ENCODE measurements at places on chromosomes 16 and 17.

GRCh38 chr17:70523426-70523825 is 354.1 kb downstream of the KCNJ2 start:
- DNase-seq: no peak

DNA sequence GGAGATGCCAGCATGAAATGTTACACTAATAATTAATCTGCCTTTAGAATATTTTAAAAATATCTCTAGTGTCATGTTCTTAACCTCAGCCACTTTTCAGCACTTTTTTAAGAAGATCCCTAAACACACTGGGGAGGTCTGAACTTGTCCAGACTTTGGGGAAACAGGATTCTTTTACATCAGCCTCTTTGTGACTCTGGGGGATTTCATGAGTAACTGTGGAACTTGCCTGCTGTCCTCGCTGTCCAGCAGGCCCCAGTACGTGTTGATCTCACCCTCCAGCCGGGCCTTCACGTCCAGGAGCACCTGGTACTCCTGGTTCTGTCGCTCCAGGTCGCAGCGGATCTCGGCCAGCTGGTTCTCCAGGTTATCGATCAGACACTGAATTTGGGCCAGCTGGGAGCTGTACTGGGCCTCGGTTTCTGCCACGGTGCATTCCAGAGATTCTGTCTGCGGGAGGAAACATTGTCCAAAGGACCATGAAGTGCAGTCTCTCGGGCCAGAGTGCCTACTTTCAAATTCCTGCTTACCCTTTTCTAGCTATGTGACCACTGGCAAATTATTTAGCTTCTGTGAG is 5.5 kb downstream of the KRT40 start:
- DNase-seq: no peak

DNA sequence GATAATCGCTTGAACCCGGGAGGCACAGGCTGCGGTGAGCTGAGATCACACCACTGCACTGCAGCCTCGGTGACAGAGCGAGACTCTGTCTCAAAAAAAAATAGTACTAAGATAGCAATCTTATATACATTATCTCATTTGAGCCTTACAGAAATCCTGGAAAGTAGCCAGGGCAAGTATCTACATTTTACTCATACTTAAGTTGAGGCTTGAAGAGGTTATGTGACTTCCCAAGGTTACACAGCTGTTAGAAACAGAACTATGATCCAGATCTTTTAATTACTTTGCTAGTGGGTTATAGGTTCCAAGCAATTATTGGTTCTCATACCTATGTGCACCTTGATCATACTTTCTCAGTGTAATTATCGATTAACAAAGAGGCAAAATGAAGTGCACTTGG is 15.4 kb downstream of the C17orf78 start:
- DNase-seq: no peak

- no peak for DNase-seq
These were observed 61.8 kb downstream of the SMG6 start for GRCh38 chr17:2241823-2242222.

GRCh38 chr16:66886914-66887313 is 6.6 kb downstream of the PDP2 start:
- no peak for DNase-seq

DNA sequence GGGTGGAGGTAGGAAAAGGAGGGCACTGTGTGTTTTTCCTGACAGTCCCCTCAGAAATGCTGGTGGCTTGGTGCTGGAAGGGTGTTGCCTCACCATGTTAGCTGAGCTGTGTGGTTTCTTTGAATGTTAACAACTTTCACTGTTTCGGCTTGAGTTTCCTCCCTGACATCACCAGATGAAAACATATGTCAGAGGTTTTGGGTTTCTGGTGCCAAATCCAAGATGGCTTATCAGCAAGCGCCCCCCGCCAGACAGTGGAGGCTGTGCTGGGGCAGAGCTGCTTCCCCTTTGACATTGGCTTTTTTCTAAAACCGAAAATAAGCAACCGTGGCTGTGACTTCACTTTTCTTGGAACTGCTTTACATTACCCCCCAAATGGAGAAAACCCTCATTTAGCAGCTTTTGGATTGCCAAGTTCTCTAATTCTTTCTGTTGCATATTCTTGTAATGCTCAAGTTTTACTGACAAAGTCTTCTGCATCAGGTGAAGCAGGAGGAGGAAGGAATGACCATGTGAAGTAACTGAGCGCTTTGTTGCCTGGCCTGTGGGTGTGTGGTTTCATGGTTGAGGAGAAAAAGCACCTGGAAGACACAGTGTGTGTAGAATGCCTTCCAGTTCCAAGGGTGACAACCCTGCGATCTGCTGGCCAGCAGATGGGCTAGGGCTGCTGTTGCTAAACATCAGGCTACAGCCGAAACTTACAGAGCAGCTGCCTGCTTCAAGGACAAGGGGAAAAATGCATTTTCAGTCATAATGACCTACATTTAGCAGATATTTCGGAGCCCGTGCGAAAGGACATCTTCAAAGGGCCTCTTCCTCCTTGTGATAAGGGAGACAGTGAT is 9.7 kb downstream of the RMI2 start:
- DNase-seq: peak; percentile 42

DNA sequence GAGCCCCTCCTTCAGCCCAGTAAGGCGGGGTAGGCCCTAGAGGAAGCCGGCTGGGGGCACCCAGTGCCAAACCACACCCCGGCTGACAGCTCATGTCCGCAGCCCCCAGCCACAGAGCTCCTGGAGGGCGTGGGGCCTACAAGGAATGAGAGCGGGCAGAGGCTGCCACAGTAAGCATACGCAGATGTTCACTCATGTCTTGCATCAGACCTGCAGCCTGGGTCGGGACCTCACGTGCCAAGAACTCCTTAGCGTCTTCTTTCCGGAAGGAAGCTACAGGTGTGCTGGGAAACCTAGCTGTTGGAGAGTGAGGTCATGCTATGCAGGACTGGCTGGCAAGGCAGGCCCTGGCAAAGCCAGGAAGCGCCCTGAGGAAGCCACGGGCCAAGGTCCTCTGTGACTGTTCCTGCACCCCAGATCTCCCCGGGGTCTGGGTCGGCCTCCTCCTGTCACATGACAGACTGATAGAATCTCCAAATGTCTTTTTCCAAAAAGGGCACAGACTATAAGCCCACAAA is 1.6 kb downstream of the ZNF598 start:
- DNase-seq: no peak

DNA sequence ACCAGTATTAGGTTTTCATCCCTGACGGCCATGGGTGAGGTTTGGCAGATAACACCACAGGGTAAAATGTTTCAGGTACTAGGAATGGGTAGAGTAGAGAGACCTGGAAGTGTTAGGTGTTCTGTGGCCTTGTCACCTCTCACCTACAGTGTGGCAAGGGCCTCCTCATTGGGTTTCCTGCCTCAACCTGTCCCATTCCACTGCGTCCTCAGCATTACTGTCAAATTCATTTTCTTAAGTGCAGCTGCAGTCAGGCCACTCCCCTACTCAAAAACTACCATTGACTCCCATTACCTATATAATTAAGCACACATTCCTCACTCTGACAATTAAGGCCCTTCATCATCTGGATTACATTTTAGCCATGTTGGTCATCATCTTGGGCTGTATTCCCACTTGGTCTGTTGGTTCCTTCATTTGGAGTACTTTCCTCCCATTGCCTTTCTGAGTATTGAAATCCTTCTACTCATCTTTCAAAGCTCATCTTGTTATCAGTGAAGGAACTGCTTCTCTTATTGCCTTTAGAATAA is 64.5 kb downstream of the NUP88 start:
- no peak for DNase-seq

DNA sequence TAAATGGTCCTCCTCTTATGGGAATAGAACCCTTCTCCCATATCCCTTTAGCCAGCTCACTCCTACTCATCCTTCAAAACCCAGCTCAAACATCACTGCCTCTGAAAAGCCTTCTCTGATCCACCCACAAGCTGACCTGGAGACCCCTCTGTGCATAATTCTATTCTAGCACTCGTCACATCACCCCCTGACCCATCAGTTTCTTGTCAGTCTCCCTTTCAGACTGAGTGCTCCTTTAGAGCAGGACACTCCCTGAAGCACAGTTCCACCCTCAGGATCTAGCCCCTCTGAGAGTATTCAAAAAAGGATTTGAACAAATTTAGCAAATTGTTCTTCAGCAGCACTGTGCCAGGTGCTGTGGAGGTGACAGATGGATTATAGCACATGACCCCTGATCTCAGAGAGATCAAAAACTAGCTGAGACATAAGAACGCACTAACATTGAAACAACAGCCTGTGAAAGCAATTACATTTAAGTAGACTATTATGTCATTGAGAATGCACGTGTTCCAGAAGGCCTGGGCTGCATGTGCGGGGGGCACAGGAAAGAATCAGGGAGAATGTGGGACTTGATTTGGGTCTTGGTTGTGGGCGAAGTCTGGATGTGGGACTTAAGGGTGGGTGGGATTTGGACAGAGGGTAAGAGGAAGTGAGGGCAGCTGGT is 43.5 kb downstream of the MRPS23 start:
- DNase-seq: no peak

- DNase-seq: no peak
These were observed 723.4 kb downstream of the MAF start for GRCh38 chr16:78877114-78877655.

GRCh38 chr17:65456368-65457151 is 104.9 kb downstream of the AXIN2 start:
- no peak for DNase-seq

- no peak for DNase-seq
These were observed 91.8 kb downstream of the YPEL2 start for GRCh38 chr17:59423137-59423724.

DNA sequence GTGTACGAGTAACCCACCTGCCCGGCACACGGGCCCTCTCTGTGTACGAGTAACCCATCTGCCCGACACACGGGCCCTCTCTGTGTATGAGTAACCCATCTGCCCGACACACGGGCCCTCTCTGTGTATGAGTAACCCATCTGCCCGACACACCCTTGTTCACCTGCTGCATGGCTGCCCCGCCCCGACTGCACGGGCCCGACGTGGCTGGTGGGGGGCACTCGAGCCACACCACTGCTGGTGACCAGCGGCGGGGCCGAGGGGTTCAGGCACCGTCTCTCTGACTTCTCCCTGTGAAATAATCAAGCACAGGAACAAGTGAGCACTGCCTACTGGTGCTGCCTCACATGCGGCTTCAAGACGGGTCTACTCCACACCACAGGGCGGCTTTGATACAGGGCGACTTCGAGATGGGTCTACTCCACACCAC is 22.1 kb downstream of the MAP1LC3B start:
- DNase-seq: no peak

GRCh38 chr17:43713494-43714162 is 45.0 kb downstream of the SOST start:
- no peak for DNase-seq

- DNase-seq: no peak
These were observed 3.2 kb downstream of the ANKRD13B start for GRCh38 chr17:29595943-29596774.

DNA sequence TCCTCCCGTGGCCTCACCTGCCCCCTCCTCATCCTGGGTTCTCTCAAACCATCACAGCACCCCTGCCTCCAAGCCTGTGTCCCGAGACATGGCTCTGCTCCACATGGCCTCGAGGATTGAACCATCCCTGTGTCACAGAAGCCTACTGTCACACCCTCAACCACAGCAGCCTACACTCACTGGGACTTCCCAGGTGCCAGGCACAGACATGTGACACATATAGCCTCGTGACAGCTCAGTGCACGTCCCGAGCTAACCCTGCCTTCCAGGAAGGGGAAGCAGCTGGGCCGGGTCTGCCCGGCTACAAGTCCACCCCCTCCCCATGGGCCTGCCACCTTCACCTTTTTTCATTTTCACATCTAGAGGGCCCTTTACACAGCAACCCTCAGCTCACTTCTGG is 238.3 kb downstream of the CPPED1 start:
- no peak for DNase-seq

DNA sequence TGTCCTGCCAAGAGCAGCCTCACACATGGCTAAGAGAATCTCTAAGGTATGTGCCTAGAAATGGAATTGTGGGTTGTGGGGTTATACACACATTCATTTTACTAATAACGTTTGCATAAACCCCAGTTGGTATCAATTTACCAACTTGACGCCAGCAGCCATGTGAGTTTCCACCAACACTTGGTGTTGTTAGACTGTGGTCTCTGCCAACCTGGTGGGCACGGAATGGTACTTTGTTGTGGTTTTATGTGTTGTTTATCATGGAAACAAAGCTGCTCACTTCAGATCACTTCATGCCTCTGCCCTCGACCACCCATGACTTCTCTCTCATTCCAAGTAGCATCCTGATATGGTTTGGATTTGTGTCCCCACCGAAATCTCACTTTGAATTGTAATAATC is 152.0 kb upstream of the CDC42EP4 start:
- DNase-seq: no peak

GRCh38 chr17:29294580-29294900 is 592 bp upstream of the NUFIP2 start:
- DNase-seq: no peak

GRCh38 chr17:30921544-30922196 is at the start of gene ADAP2:
ADAP2 (plus strand) TSS chr17:30921945; CDS start chr17:30922015, 70 bp downstream.
- DNase-seq: no peak

DNA sequence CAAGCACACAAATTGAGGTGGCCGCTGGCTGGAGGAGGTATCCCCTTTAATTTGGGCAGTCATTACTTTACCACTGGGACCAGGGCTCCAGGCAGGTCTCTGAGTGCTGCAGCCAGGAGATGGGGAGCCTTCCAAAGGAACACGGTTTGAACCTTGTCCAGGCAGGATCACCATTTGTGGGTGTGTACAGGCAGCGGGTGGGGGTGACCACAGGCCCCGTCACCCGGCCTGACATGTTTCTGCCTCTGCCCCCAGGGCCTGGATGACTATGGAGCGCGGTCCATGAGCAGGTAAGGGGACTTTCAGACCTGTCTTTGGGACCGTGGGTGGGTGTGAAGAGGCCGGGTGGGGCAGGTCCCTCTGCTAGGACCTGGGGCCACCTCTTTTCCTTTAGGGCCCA is 57.1 kb upstream of the PVALEF start:
- DNase-seq: no peak

DNA sequence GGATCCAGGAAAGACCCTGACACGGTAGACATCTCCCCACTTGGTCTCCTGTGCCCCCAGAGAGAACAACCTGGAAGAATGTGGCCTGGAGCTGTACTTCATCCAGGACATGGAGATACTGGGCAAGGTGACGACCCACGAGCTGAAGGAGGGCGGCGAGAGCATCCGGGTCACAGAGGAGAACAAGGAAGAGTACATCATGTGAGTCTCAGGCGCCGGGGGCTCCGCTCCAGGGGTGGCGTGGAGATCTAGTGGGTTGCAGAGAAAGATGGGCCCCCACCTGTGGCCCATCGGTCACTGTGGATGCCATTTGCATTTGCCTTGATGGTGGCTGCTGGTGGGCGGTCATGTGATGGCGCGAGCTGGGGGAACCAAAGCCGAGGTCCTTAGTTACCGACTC is 14.9 kb upstream of the CLEC18A start:
- no peak for DNase-seq
